ENCODE measurements at places on chromosomes 1 and 21.
A peak's percentile ranks its signal among the peaks of the same experiment; 100 is the strongest.

- DNase-seq: peak; percentile 31
Measured at GRCh38 chr1:113452921-113453770, 62.8 kb downstream of the MAGI3 start.

DNA sequence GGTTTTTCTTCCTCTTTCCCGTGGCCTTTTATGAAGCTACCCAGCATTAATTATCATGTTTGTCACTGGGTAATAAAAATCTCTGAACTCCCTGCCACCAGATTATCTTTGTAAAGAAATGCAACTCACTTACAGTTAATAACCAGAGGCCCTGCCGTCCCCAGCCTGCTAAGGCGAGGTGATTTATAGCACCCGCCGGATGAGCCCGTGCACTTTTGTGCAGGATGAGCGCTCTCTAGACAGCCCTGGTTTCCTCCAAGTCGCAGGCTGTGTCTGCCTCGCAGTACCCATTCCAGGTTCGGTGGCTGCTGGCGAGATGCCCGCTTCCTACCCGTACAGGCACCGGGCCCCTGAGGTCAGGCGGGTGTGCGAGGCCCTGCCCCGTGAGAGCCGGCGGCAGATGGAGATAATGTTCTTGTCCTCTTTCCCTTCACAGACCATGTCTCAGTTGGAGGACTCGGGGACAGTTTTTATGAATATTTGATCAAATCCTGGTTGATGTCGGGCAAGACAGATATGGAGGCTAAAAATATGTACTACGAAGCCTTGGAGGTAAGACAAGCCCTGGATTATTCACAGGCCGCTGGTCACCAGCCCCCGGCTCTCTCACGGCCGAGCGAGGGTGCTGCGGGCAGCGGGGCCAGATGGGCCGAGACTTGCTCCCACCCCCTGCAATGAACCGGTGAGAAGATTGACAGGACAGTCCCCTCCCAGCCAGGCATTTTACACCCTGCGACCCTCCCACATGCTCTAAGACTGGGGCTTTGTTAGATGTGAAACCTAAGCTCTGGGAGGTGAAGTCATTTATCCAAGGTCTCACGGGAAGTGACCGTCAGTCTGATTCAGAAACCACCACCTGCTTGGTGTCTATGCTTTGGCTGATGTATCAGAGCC is 28.5 kb upstream of the SELENON start:
- DNase-seq: no peak

DNA sequence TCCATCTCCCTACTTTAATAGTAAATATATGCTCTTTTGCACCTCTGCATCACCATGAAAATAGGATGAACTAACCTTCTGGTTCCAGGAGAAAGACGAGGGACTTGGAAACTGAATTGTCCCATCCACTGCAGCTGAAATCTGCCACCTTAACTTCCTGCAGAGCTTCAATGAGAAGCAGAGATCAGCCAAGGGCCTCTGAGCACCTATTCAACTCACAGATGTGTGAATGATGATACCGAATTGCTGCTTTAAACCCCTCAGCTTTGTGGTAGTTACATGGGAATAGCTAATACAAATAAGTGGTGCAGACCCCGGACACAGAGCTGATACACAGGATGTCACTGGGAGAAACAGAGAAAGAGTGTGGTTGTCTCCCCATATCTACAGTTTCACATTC is 616.8 kb downstream of the NCAM2 start:
- no peak for DNase-seq

GRCh38 chr1:98705591-98705990 is 44.1 kb downstream of the SNX7 start:
- DNase-seq: no peak

GRCh38 chr1:177223359-177223758 is 52.6 kb downstream of the BRINP2 start:
- DNase-seq: no peak

DNA sequence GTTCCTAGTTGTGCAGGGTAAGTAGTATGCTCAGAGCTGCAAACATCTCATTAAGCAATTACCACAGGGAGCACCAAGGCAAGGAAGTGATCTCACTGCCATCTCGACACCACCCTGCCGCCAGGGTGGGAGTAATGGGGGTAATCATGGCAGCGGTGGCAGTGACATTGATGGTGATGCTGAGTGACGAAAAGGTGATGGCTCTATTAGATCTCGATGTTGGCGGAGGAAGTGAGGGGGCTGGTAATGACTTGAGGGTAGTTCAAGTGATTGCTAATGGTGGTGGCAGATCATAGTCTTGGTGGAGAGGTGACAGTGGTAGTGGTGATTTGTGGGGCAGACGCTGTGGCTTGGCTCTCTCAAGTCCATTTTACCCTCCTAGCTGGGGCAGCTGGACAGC is 25.4 kb upstream of the TENT5B start:
- no peak for DNase-seq

- no peak for DNase-seq
Measured at GRCh38 chr1:223417444-223417843, 24.2 kb downstream of the CCDC185 start.

GRCh38 chr1:109817881-109818270 is 54.2 kb upstream of the EPS8L3 start:
- no peak for DNase-seq

DNA sequence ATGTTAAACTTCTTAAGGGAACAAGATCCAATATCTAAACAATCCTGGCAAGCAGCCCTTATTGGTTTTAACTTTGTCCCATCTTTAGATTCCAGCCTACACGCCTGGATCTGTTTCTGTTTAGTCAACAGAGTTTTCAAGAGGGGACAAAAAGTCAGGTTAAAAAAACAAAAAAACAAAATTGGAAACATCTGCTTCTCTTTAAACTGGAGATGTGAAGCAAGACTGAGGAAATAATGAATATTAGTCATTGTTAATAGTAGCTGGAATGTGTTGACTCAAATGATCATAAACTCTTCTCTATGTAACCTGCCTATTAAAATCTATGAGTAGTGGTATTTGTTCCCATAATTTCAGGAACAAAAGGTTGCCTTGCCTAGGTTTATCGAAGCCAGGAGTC is 55.0 kb downstream of the NID1 start:
- no peak for DNase-seq

DNA sequence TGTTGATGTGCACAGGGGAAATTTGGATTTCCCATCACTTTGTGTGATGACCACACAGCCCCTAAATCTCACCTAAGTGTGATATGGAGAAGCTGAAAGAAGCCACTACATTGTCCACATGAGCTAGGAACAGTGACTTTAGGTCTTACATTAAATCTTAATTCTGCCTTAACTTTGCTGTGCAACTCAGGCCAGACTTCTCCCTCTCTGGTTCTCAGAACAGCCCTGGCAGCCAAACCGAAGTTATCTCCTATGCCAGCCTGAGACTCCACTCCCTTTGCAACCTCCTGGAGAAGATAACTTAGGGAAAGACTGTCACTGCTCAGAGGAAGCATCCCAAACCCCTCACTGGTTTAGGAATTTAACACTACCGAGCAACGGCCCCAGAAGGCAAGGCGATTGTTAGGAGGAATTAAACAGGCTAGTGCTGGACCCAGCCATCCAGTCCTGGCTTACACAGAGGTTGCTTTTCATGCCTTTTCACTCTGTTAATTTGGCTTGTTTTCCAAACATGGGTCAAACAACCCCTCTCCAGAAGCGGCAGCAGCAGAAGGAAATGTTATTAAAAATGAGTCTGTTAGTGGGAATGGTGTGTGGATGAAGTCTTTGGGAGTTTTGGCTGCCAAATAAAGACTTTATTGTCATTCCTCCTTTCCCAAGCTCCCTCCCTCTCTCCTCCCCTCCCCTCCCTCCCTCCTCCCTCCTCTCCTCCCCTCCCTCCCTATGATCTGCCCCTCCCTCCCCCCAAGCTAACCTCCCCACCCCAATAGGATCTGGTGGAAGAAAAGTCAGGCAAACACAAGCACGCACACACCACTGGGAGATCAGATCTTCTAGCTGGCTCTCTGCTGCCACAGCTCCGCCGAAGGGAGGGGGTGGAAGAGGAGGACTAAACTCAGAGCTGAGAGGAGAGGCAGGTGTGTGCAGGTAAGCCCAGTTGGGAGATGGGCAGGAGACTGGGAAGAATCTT is at the start of gene PRELP:
TSS of gene PRELP (plus strand) at position 795 of the 970 bp plus-strand sequence. CDS start 7,379 bp downstream, outside the sequence.
- DNase-seq: peak; percentile 42

- DNase-seq: no peak
Measured at GRCh38 chr1:64523413-64524337, 53.7 kb downstream of the CACHD1 start.

DNA sequence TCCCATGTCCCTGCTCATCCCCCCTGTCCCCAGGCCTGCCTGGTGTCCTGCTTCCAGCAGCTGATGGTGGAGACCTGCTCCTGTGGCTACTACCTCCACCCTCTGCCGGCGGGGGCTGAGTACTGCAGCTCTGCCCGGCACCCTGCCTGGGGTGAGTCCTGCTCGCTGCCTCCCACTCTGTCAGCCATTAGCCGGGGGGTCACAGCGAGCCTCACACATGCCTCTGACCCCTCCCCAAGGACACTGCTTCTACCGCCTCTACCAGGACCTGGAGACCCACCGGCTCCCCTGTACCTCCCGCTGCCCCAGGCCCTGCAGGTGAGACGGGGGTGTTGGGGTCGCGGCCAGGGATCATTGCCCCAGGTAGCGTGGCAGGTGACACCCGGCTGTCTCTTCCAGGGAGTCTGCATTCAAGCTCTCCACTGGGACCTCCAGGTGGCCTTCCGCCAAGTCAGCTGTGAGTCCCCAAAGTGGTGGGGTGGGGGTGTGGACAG is 10.0 kb downstream of the SCNN1D start:
- peak; percentile 20 for DNase-seq

DNA sequence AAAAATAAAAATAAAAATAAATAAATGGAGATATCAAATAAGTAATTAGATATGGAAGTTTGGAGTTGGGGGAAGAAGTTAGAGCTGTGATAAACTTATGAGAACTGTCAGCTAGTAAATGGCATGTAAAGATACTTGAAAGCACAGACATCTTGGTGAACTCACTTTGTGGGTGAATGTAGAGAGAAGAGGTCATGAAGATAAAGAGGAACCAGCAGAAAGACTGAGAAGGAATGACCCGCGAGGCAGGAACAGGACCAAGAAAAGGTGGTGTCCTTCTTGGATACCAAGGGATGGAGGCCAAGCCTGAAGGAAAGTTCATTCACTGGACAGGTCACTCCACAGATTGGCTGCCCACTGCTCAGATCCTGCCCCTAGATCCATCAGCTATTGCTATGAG is 4.7 kb upstream of the CAPZB start:
- no peak for DNase-seq

GRCh38 chr1:88946861-88947260 is 45.6 kb downstream of the KYAT3 start:
- DNase-seq: no peak

GRCh38 chr21:46340998-46341397 is 17.0 kb downstream of the PCNT start:
- DNase-seq: no peak

DNA sequence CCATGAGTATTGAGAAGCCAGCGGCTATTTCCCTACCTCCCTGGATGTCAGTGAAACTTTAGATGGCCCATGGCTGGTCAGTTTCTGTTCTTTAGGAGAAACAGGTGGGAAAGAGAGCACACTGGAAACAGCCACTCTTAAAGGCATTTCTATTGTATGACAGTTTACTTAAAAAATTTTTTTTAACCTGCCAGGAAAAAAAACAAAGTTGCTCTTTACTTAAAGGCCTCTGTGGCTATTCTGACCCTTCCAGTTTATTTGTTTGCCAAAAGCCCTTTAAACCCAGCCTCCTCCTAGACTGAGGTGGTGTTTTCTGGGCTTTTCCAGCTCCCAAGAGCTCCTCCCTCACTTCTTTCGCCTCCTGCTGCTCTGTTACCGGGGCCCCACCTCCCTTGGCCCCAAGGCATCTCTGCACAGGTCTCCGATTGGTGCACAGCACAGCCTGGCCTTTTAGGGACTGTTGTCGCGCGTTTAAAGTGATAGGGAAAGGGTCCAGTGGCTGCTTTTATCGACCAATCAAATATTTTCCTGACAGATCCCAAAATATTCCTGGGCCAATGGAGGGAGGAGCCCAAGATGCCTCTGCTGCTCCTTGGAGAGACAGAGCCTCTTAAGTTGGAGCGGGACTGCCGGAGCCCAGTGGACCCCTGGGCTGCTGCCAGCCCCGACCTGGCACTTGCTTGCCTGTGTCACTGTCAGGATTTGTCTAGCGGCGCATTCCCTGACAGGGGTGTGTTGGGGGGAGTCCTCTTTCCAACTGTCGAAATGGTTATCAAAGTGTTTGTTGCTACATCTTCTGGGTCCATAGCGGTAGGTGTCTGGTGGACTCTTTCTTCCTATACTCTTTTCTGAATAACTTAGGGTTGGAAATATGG is at the start of gene SH3BGR:
TSS of gene SH3BGR (plus strand) at position 639 of the 875 bp plus-strand sequence. CDS start at position 766, 127 bp downstream.
- no peak for DNase-seq

DNA sequence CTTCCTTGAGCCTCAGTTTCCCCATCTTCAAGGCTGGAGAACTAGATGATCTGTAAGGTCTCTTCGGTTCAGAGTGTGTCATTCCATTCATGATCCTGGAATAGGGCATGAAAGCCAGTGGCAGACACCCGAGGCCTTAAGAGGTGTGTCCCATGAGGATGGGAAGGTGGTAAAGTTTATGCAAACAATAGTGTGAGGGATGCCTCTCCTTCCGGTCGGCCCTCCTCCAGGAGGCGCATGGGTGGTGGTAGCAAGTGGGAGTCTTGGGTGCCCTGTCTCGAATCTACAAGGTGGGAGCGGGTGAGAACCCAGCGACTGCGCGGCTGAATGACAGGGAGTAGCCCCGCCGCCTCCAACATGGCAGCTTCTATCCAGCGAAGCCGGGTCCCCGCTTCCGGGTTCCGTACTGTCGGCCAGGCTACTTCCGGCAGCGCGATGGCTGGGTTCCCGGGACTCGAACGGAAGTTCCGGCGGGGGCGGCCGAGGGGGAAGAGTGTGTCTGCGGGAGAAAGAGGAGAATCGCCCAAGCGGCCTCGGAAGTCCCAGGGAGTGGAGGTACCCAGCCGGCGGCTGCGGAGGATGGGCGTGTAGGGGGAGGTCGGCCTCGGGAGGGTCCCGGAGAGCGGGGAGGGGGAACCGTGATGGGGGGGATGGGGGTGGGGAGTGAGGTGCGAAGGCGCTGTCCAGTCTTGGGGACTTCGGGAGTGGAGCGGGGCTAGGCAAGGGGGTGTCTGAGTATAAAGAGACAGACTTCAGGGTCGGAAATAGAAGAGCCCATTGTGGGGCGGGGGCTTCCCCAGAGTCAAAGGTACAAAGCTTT is at the start of gene LYPLA2:
TSS of gene LYPLA2 (plus strand) at position 450 of the 820 bp plus-strand sequence. CDS start 1,538 bp downstream, outside the sequence.
- DNase-seq: peak; percentile 93

DNA sequence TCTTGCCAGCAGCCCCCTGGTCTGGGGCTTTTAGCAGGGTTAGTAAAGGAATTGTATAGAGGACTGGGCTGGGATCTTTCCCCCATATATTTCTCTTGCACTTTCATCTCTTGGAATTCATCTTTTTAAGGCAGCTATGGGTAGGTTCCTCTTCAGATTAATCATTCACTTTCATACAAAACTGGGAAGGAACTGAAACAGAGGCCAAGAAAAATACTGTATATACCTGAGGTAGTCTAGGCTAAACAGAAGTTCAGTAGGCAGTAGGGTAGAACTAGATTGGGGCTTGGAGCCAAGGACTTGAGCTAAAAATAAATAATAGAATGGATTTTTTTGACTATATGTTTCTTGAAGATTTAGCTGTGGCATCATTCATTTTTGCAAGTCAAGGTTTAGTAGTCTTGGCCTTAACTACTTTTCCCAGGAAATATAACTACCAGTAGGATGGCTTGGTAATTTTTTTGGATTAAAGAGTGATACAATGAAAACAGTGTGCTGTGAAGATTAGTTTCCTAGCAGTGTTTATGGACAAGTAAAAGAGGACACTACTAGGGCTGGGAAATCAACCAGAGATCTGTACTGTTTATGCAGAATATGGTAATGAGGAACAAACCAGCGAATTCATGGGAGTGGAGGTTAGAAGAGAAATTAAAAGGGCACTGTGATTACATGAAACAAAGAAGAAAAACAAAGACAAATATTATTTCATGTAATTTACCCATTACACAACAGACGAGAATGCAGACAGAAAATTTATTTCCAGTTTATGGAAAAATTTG is 50.9 kb upstream of the PTGS2 start:
- no peak for DNase-seq

GRCh38 chr1:162081316-162081715 is 11.8 kb downstream of the NOS1AP start:
- DNase-seq: no peak
